ENCODE measurements at places on chromosomes 3 and 15.

GRCh38 chr15:41734079-41734478, 40.2 kb upstream of the MAPKBP1 start:
- no peak for DNase-seq

GRCh38 chr3:94070341-94070911, 7.6 kb downstream of the NSUN3 start:
- no peak for DNase-seq

- DNase-seq: peak; percentile 94
Observed at GRCh38 chr3:124780356-124780755, 50.1 kb downstream of the UMPS start.

GRCh38 chr3:142778541-142778940, 54.7 kb downstream of the TRPC1 start:
- DNase-seq: no peak

DNA sequence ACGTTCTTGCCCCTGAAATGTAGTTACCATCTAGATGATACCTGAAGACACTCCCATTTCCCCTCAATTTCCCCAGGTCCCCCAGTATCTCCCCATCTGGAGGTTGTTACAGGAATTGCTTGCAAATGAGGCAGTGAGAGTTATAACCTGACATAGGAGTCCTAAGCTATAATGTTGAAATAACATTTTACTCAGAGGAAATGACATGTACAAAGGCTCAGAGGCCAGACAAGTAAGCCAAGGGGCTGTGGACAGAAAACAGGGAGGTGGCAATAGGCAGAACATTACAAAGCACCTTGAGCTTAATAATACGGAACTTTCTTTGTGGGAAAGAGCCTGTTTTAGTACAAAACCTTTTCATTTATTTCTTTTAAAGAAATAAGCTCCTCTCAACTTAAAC, 171.9 kb downstream of the FRMD5 start:
- no peak for DNase-seq
